ENCODE measurements at places on chromosomes 11 and 22.

DNA sequence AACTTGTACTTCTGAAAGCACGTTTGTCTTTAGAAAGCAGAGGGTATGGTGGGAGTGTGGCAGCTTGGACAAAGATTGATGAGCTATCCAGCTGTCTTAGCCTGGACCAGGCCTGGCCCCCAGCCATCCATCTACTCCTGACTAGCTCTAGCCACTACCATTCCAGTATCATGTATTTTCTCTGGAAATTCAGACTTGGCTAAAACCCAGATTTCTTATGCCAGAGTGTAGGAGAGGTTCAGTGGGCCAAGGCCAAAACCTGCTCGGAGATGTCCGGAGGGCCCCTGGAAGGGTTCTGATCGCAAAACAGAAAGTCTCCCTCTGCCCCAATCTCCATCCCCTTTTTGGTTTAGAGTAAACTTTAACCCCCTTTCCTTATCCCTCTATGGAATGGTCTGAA lies 24.8 kb upstream of the MTCH2 start:
- no peak for DNase-seq

- DNase-seq: no peak
These were observed 59.9 kb upstream of the CFAP300 start for GRCh38 chr11:101987370-101987769.

- DNase-seq: no peak
These were observed 149.6 kb upstream of the MTMR2 start for GRCh38 chr11:96073536-96073935.

GRCh38 chr22:44154436-44154942 lies 26.2 kb upstream of the PARVG start:
- DNase-seq: peak; percentile 55

- no peak for DNase-seq
These were observed 56.2 kb upstream of the CD82 start for GRCh38 chr11:44509296-44509695.

- DNase-seq: no peak
These were observed 416.5 kb downstream of the TMEM135 start for GRCh38 chr11:87454241-87454640.

DNA sequence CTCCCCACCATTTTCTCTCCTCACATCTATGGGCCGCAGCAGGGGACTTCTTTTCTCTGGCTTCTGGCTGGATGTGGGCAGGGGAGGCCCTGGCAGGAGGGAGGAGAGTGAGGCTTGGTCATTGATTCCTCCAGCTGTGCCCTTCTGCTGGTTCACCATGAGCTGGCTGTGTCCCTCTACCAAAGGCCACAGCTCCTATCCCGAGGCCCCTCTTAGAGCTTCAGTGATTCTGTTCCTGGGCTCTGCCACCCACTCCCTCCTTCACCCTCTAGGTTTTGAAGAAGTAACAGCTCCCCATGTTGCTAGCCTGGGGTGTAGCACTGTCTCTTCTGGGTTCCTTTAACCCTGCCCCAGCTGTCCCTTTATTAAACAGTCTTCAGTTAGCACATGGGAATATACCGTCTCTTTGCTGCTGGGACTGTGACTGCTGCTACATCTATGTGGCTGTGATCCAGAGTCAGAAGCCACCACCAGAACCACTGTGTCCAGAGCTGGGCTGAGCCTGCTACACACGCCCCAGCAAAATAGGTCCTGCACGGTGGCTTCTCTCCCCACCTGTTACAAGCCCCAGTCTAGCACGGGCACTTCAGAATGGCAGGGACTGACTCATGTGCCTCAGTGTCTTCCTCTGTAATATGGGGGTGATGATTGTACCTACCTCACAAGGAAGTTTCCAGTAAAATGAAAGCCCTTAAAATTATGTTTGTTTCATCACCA lies 578 bp upstream of the PARVG start:
- no peak for DNase-seq

- no peak for DNase-seq
These were observed 71.8 kb upstream of the NCAM1 start for GRCh38 chr11:112889446-112889845.

- no peak for DNase-seq
These were observed 43.2 kb upstream of the DLAT start for GRCh38 chr11:111982019-111982464.

DNA sequence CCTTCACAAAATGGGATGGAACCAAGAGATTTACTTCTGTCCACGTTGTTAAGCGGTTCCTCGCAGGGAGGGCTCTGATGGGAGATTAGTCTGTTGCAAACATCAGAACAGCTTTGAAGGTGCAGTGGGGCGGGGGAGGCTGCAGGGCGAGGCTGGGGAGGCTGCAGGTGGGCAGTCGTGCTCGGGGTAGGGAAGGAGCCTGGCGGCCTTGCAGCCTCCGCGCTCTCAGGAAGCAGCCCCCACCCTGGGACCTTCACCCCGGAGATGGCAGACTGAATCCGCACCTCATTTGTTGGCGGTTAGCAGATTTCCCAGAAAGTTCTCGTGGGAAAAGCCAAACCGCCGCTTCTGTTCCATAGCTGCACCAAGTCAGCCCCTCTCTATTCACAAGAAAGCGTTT lies 237.3 kb downstream of the BRD1 start:
- DNase-seq: no peak

DNA sequence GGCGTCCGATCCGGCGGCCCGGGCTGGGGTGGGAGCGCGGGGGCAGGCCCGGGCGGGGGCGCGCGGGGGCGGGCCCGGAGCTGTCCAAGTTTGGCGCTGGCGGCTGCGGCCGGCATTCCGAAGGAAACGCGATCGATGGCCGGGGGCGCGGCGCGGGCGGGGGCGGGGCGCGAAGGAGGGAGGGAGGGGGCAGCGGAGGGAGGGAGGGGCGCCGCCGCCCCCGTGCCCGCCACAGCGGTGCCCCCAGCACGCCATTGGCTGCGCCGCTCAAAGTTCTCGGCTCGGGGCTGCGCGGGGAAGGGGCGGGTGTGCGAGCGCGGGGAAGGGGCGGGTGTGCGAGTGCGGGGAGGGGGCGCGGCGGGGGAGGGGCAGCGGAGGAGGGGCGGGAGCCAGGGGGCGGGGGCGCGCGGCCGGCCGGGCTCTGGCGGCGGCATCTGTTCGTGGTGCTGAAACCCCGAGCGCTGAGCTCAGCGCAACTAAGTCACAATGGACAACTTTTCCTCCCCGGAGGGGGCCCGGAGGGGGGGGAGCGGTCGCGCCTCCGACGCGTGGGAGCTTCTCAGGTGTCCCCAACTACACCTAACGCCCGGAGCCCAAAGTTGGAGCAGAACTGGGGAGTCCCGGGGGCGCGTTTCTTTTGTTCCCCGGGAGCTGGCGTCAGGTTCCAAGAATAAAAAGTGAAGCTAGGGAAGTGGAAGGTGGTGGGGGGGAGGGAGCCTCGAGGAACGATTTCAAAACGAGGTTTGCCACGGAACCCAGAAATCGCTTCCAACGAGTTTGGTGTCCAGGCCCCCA lies 2.2 kb downstream of the PHF21B start:
- DNase-seq: no peak

DNA sequence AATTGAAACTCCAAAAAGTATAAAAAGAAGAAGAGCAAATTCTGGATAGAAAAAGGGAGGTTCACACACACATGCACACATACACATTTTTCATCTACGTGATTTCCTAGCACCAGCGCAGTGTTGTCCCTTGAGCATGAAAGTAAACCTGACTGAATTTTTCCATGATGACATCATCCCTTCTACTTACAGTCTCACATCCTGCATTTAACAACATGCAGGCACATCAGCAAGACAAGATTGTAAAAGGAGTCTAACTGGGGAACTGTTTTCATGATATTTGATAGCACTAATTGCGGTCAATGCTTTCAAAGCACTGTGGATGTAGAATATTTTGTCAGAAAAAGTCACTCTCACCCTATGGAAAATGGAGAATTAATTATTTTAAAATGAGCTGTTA lies 36.6 kb downstream of the GAS2 start:
- peak; percentile 87 for DNase-seq

- no peak for DNase-seq
These were observed 106.4 kb downstream of the MIAT start for GRCh38 chr22:26763633-26764361.

GRCh38 chr22:18013947-18014346 lies 10.4 kb downstream of the MICAL3 start:
- no peak for DNase-seq

GRCh38 chr22:48431014-48431413 lies 1396.7 kb downstream of the BRD1 start:
- no peak for DNase-seq

GRCh38 chr11:71298016-71298550 lies 45.7 kb upstream of the SHANK2 start:
- no peak for DNase-seq

- no peak for DNase-seq
These were observed 61.5 kb downstream of the TMPRSS5 start for GRCh38 chr11:113644605-113645004.

DNA sequence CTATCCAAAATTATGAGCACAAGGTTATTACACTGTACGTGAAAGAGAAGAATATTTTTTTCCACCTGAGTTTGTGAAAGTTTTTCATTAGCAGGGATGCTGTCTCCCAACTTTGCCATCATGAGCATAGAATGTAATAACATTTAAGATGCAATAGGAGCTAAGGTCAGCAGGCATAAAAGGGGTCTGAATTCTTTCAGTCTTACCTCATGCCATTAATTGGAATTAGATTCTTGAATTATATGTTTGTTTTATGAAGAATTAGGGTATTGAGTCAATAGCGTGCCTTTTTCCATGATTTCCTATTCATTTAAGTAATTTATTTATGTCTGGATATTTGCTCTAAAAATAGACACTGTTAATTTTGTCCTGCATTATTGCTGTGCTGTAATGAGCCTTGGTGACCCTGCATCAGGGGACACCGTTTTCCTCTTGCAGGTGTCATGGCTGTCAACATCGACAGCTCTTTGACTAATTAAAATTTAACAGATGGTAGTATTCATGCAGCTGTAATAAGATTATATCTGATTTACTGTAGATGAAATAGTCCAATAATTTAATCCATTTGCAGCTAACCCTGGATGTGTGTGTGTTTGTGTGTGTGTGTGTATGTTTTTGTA lies 637.5 kb downstream of the NELL1 start:
- DNase-seq: no peak

- DNase-seq: no peak
These were observed 6.1 kb upstream of the INSC start for GRCh38 chr11:15108592-15109130.
